PC-9 (cell line): ENCODE measurements at places on chromosomes 6 and 20.

- no peak overlapping the region for H3K4me3 ChIP-seq
- no peaks in the 10 kb centered on the region for H3K4me1 ChIP-seq
- no peak for DNase-seq
- no peaks in the 10 kb centered on the region for H3K27me3 ChIP-seq
- no peak overlapping the region for H3K27ac ChIP-seq
Observed at GRCh38 chr20:15076785-15077184, 739.4 kb upstream of the FLRT3 start.

DNA sequence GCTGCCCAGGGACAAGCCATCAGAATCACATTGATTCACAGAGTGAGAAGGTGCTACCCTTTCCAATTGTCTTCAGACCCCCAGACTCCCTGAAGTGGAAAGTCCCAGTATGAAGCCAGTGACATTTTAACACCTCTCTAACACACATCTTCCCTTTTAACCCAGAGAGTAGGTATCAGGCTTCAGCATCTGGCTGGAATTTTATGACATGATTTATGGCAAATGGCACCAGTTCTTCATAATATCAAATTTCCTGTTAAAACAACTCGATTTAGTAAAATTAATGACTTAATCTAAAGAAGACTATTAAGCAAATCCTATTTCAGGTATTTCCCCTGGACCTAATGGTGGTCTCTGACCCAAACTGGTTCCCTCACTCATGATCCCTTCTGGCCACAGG lies 25.0 kb downstream of the KCNB1 start:
- H3K4me1 ChIP-seq: no peaks in the 10 kb centered on the region
- H3K4me3 ChIP-seq: no peak overlapping the region
- no peaks in the 10 kb centered on the region for H3K36me3 ChIP-seq
- peaks cover 85% of the 10 kb centered on the region for H3K27me3 ChIP-seq

GRCh38 chr6:159801935-159802334 lies 1.9 kb downstream of the PNLDC1 start:
- H3K4me1 ChIP-seq: no peaks in the 10 kb centered on the region
- no peak for DNase-seq
- no peak overlapping the region for H3K4me3 ChIP-seq

- H3K36me3 ChIP-seq: no peaks in the 10 kb centered on the region
- no peak overlapping the region for H3K27ac ChIP-seq
- no peak overlapping the region for H3K4me3 ChIP-seq
Observed at GRCh38 chr20:51570739-51571459, 28.4 kb upstream of the NFATC2 start.

DNA sequence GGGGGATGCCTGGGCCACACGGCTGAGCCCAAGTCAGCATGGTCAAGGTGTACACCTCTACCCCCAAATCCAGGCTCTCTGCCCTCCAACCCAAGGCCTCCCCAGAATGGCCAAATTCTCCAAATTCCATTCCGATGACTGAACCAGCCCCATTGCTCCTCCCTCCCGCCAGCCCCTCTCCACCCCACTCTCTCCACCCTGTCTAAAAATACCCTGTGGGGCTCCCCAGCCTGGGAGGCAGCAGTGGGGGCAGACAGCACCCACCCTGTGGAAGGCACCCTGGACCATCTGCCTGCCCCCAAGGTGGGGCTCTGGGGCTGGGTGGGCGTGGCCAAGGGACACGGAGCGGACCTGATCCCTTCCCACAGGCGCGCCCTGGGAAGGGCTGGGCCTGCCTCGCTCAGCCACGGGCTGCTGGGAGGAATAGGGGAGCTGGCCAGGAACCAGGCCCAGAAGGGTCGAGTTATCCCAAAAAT lies 11.4 kb downstream of the TEAD3 start:
- no peaks in the 10 kb centered on the region for H3K36me3 ChIP-seq
- no peaks in the 10 kb centered on the region for H3K27me3 ChIP-seq
- H3K4me3 ChIP-seq: peak overlapping the region; percentile 58
- DNase-seq: peak; percentile 91
- H3K4me1 ChIP-seq: peaks cover 55% of the 10 kb centered on the region
- H3K27ac ChIP-seq: peak overlapping the region; percentile 99

GRCh38 chr6:122839906-122840305 lies 50.8 kb downstream of the SMPDL3A start:
- H3K4me1 ChIP-seq: no peaks in the 10 kb centered on the region
- no peak overlapping the region for H3K4me3 ChIP-seq
- DNase-seq: no peak
- no peak overlapping the region for H3K27ac ChIP-seq
